Hematopoietic multipotent progenitor cell treated with erythropoietin and hydrocortisone succinate and interleukin-3 and kit ligand, for 17 days (in vitro differentiated cells): ENCODE measurements at places on chromosomes 2 and 18.

DNA sequence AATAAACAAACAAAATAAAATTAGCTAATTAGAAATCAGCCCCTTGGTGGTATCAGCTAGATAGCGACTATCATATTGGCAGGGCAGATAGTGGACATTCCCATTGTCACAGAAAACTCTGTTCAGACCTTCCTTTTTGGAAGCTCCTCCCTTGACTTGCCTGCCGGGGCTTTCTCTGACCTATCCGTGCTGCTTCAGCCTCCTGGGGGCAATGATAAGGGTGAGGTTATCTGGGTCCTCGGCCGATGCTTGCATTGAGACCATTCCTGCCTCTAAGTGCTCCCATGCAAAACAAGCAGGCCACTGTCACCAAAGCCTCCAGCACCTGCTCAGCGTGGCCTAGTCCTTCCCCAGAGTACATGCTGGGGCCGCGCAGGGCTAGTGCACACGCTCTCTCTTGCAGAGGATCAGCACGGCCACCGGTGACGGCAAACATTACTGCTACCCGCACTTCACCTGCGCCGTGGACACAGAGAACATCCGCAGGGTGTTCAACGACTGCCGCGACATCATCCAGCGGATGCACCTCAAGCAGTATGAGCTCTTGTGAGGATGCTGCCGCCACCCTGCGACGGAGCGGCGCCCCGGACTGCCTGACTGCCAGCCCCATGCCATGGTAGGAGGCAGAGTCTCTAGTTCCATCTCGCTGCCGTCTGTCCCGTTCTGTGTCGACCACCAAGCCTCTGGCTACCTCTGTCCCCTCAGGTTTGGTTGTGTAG is 27.4 kb downstream of the MPPE1 start:
- no peak for DNase-seq

DNA sequence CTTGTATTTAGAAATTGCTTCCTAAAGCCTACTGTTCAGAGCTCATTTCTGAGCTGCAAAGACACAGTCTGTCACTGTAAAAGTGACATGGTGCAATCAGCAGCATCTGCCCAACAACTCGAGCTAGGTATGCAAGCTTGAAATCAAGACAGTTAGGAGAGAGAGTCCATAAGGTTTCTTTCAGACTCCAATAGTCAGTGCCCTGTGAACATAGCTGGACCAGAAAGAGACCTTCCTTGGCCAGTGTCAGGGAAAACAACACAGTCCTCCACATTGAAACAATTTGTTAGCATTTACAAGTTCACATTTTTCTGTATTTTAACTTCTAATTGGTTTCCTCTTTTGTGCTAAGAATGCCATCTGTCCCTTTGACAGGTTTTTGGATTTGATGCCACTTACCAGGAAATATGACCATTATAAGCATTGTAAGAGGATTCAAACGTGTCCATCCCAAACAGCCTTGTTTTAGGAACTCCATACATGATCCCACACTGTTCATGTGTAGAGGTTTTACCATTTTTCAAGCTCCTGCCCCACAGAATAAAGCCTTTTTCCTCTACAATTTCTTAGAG is 8.9 kb upstream of the MYCN start:
- DNase-seq: no peak

DNA sequence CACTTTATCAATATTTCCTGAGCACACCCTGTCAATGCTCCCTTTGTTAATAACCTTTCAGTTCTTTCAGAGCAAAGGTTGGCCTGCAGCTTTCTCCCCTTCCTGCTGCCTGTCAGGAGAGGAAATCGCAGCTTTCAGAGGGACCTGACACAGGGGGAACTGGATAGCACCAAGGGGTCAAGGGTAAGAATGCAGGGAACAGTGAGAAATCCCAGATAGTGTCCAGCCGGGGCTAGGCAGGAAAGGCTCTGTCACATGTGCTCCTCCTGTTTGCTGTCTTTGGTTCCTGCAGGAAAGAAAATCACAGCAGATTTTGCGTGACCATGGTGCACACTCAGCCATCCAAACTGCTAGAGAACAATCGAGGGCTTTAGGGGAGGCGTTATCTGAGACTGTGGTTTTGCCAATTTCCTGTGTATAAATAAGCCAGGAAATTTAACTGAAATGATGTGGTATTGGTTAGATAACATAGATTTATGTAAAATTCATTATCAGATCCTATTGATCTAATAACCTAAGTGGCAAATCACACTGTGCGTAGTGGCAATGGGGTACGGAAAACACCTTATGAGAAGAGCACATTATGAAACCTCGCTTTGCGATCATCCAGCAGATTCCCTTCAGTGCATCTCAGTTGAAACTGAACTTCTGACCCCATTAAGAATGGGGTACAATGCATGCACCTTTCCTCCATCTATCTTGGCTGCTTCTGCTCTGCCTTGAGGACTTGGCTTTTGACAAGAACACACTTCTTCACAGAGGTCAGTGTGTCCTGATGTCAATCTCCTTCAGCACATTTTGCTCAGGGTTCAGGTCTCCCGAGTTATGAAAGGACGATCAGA is 178.0 kb downstream of the ICOS start:
- no peak for DNase-seq

- DNase-seq: no peak
These were observed 68.5 kb downstream of the ZEB2 start for GRCh38 chr2:144451443-144451842.

DNA sequence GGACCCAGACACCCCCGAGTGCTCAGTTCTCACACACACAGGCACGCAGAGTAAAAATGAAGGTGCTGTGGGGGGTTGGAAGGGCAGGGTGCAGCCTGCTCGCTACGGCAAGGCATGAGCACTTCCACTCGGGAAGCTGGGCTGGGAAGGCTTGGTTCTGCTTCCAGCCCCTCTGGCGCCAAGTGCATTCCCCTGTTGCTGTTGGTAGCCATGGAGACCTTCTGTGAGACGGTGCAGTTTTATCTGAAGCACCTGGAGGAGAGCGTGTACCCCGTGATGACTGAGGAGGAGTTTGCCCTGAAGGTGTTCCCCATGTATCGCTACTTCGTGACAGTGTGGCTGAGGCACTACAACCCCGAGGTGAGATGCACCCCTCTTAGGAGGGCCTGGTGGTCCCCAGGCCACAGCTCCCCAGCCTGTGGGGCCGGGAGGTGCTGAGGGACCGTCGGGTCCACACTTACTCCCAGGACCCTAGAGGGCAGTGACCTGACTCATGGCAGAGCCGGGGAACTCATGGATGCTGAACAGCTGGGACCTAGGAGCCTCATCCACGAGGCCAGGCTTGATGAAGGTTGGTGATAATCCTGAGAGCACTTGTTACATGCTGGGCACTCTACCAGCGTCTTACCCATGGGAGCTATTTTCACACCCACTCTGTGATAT is 15.5 kb downstream of the MROH2A start:
- DNase-seq: no peak
